ENCODE measurements at places on chromosomes 2 and 18.

- DNase-seq, result no peak
Measured at GRCh38 chr2:226446406-226447001, 353.1 kb downstream of the IRS1 start.

DNA sequence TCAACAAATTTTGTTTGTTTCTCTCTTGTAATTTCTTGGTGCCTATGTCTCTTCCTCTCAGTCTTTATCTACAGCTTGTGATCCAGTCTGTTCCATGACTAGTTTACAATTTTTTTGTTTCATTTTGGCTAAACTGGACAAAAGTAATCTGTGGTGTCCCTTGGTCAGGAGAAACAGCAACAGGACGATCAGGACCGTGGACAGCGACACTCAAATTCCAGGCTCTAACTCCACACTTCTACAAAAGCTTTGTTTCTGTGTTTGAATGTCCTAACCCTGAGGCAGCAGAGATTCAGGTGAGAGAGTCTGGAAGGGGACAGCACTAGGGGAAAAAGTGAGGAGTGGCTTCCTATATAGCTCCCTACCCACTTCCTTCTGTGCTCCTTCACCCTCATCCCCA lies 593.3 kb upstream of the FANCL start:
- no peak for DNase-seq

DNA sequence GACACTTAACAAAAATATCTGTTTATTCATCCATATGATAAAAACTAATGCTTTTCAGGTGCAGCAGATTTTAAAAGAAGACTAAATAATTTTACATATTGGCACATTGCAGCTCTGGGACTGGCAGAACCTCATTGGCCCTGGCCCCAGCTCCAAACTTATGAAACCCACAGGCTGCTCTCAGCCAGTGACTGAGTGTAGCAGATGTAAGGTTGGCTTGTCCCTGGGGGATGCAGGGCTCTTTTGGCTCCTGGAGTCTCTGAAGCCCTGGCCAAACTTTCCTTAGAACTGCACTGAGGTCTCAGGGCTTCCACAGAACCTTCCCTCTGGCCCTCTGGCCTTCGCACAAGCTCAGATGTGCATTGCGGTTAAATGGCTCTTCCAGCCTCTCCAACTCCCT lies 725.0 kb upstream of the SOX11 start:
- no peak for DNase-seq

DNA sequence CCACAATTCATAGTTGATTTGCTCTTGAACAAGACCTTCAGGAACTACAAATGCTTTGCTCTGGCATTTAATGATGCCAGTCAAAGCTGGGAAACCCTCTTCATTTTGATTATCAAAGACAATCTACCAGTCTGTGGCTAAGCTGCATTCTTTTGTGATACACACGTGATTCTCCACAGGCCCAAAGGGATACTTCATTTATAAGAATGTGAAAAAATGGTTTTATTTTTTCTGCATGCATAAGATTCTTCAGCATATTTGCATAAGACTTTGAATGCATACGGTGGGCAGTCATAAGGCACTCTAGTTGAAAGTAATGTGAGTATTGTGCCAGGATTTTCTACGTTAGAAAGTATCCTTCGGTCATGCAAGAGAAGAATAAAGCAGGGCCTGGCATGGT lies 33.0 kb upstream of the ARL5A start:
- DNase-seq, result no peak

All from activated naive CD4-positive, alpha-beta T cell treated with anti-CD3 and anti-CD28 coated beads, Interleukin-2, amount 50 U/mL, for 16 hours (primary cell).